ENCODE measurements at places on chromosomes 6 and 20.

DNA sequence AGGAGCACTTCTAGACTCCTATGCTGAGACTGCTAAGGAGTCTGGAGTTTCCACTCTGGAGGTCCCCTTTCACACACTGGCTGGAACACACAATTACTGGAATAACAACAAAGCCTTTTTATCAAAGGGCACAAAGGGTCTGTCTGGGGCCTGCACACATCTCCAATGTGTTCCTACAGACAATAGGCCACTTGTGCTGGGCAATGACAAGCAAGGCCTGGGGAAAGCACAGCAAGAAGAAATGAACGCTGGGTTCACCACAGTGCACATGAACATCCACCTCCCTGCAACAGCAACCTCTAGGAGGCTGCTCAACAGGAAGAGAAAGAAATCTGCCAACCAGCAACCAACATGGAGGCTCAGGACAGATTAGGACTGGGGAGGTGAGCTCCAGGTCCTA lies 43.9 kb downstream of the TRPC4AP start:
- H3K4me1 ChIP-seq = peaks cover 3% of the 10 kb centered on the region
- H3K36me3 ChIP-seq = peaks cover 85% of the 10 kb centered on the region
- DNase-seq = no peak

DNA sequence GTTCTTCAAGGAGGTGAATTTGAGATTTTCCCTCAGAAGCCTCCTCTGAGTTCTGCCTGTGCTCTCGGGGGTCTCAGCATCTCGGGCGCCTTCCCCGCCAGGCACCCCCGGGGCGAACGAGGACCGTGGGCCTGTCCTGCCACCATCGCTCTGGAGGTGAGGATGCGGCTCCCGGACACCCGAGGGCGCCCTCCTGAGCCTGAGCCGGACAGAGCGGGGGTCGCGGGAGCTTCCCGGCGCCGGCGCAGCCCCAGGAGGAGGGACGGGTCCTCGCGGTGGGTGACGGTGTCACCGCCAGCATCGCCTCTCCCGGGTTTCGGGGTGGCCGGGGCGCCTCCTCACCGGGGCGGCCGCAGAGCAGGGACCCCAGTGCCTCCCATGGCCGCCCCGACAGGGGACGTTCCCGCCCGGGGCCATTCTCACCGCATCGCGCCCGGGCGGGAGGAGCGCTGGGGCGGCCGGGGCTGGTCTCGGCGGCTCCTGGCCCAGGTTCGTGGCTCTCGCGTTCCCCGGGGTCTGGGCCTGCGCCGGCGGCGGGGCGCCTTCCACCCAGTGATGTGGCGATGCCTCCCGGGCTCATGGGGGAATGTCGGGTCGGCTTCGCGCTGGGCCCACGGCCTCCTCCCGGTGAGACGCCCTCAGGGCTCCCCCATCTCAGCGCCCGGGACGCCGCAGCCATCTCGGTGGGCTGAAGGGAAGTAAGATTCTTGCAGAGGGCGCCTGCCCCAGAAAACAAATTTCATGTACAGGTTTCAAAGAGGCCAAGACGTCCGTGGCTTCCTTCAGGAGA lies 210.5 kb downstream of the ERMARD start:
- peaks cover 20% of the 10 kb centered on the region for H3K4me1 ChIP-seq
- H3K27ac ChIP-seq = peak overlapping the region; percentile 84
- H3K4me3 ChIP-seq = peak overlapping the region; percentile 88
- H3K27me3 ChIP-seq = no peaks in the 10 kb centered on the region

DNA sequence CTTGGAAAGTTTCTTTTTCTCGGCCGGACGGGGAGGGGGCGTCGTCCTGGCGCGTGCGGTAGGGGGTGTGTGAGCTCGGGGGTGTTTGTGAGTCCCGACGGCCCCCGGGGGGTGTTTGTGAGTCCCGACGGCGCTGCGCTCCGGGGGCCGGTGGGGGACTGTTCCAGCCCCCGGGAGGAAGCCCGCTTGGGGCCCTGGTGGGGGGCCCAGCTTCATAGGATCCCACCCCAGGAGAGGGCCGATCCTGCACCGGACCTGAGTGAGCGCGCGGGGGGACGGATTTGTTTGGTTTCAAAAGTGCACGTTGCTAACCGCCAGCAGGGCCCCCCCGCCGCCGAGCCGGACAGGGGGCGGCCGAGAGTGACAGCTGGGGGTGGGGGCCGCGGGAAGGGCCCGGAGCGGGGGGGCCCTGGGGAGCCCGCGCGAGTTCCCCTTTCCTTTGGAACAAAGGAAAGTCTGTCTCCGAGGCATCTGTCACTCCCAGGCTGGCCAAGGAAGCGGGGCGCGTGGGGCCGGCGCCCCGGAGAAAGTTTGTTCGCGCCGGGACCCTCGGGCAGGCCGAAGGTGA lies 485 bp downstream of the TGIF2 start:
- H3K36me3 ChIP-seq = no peaks in the 10 kb centered on the region
- H3K27ac ChIP-seq = peak overlapping the region; percentile 91
- H3K4me1 ChIP-seq = peaks cover 39% of the 10 kb centered on the region
- no peaks in the 10 kb centered on the region for H3K27me3 ChIP-seq
- peak; percentile 72 for DNase-seq

DNA sequence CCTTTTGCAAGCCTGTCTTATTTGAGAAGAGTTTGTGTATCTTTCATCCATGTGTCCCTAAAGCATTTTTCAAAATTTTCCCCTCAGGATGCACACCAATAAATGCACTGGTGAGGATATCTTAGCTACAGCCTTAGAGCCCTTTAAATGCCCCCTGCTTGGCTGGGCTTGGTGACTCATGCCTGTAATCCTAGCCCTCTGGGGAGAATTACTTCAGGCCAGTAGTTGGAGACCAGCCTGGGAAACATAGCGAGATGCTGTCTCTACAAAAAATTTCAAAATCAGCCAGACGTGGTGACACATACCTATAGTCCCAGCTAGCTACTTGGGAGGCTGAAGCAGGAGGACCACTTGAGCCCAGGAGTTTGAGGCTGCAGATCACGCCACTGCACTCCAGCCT lies 33.8 kb upstream of the PLCB4 start:
- H3K36me3 ChIP-seq = no peaks in the 10 kb centered on the region

GRCh38 chr6:36805096-36805797 lies 34.0 kb downstream of the CPNE5 start:
- no peak for DNase-seq
- no peak overlapping the region for H3K4me3 ChIP-seq
- peaks cover 6% of the 10 kb centered on the region for H3K4me1 ChIP-seq
- H3K36me3 ChIP-seq = no peaks in the 10 kb centered on the region
- H3K27me3 ChIP-seq = peaks cover 7% of the 10 kb centered on the region
- no peak overlapping the region for H3K27ac ChIP-seq

- DNase-seq = no peak
- peaks cover 19% of the 10 kb centered on the region for H3K36me3 ChIP-seq
- H3K4me1 ChIP-seq = peaks cover 7% of the 10 kb centered on the region
- H3K27ac ChIP-seq = no peak overlapping the region
These were observed 39.1 kb downstream of the TMX4 start for GRCh38 chr20:7980332-7981046.
